ENCODE measurements at places on chromosomes 3 and 15.

GRCh38 chr3:14820156-14820555 is 1.4 kb downstream of the FGD5 start:
- DNase-seq = no peak

GRCh38 chr3:173685456-173685855 is 287.9 kb downstream of the NLGN1 start:
- no peak for DNase-seq

- DNase-seq = no peak
Observed at GRCh38 chr3:78893161-78893560, 874.6 kb downstream of the ROBO1 start.

DNA sequence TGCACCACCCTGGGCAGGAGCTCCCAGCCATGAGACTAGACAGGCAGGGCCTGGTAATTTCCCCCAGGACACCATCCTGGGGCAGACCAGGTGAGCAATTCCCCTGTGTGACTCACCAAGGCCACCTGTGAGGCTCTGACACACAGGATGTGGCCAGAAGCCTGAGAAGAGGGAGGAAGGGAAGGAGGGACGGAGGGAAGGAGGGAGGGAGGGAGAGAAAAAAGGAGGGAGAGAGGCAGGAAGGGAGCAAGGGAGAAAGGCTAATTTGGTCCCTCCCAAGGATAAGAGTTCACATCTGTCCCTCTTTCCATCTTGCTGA is 25.9 kb downstream of the WNT7A start:
- DNase-seq = no peak

- no peak for DNase-seq
Observed at GRCh38 chr15:52113235-52113634, 660 bp upstream of the BCL2L10 start.

DNA sequence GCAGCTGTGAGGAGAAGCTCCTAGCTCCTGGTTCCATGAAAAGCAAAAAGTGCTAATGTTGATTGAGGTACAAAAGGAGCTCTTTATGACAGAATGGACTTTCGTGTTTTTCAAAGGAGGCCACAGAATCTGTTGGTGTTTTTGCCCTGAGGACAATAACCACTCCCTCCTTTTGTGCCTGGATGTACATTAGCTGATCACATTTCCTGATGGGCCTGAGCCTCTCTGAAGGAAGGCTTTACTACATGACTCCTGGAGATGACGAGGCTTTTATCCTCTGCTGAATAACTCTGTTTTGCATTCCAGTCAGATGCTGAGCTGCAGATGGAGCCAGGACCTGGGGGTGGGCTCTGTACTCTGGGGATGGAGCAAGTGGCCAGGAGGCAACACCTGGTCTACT is 301.9 kb downstream of the CACNA2D3 start:
- no peak for DNase-seq

DNA sequence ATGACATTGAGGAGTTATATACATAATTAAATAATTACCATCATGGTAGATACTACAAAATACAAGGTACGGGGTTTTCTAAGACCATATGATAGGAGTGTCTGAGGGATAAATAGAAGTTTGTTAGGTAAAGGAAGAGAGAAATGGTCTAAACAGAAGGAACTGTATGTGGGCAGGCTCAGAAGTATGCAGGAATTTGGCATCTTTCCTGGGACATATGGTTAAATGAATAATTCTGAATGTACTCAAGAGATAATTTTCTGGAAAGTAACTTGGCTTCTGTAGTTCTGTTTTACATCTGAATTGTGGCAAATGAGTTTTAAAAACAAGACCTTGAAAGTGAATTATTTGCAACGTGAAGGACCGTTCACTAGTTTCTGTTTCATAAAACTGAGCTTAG is 17.5 kb downstream of the LMCD1 start:
- no peak for DNase-seq

DNA sequence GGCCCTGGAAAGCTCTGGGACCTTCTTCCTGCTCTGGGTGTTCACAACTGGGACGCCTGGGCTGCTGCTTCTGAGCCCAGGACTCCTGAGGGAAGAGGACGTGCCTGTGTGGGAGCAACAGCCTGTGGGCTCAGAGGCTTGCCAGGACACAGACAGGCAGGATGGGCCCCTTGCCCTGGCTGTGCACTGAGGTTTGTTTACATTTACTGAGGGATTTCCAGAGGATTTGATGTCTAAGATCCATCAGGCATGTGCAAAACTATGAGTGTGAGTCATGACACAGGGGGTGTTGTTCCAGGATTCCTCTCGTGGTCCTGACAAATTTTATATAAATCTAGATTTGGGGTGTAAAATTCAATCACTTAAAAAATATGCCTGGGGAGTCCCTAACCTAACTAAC is 10.6 kb downstream of the CCR9 start:
- DNase-seq = no peak

DNA sequence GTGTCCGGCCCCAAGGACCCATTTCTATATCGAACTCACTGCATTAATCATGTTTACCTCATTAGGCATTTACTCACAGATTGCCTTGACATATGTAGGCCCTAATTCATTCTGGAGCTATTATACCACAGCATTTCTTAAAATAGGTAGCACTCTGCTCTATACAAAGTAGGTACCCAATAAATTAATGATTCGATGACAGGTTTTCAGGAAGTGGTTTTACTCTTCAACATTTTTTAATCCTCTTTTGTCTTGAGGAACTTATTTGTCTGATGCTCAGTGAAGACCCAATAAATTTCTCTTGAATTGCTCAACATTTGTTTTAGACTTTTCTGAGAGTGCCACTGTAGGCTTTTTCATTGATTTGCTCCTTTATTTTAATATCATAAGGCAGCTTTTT is 12.1 kb downstream of the TGFBR2 start:
- DNase-seq = no peak

DNA sequence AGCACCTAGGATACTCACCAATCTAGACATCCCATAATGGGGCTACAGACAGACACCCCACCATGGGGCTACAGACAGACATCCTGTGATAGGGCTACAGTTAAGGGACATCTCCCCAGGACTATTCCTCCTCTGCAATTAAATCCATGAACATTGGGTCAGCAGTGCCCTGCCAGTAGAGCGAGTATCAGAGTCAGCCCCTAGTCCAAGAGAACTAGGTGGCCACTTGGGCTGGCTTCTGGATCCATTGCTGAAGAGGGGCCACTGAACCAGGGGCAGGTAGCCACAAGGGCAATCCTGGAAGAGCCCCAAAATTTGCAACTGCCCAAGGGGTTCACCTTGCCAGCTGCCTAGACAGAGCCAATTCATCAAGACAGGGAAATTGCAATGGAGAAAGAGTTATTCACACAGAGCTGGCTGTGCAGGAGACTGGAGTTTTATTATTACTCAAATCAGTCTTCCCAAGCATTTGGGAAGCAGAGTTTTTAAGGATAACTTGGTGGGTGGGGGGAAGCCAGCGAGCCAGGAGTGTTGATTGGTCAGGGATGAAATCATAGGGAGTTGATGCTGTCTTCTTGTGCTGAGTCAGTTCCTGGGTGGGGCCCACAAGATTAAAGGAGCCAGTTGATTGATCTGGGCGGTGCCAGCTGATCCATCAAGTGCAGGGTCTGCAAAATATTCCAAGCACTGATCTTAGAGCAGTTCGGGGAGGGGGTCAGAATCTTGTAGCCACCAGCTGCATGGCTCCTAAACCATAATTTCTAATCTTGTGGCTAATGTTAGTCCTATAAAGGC is 170.2 kb upstream of the SMAD3 start:
- no peak for DNase-seq

- no peak for DNase-seq
Observed at GRCh38 chr3:55639896-55640765, 153.0 kb upstream of the WNT5A start.

GRCh38 chr3:116445311-116445841 is at the start of gene LSAMP:
LSAMP (minus strand) TSS chr3:116445487.
- DNase-seq = no peak

DNA sequence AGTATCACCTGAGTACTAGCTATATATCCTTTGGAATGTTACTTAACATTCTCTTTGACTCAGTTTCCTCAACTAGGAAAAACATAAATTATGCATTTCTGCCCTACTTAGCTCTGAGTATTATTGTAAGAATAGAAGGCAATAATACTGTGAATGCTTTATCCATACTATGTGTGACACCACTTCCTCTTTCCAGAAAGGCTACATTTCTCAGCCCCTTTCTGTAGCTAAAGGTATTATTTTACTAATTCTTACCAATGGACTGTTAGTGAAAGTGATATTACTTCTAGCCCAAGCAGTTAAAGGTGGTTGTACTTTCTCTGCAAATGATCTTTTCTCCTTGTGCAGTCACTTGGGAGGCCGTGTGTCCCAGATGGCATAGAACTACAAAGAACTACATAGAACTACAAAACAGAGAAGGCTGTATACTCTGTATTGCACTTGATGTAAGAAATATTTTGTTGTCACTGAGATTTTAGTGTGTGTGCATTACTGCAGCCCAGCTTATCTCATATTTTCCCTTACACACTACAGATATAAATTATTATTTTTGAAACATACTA is 35.1 kb downstream of the MYH15 start:
- DNase-seq = no peak

DNA sequence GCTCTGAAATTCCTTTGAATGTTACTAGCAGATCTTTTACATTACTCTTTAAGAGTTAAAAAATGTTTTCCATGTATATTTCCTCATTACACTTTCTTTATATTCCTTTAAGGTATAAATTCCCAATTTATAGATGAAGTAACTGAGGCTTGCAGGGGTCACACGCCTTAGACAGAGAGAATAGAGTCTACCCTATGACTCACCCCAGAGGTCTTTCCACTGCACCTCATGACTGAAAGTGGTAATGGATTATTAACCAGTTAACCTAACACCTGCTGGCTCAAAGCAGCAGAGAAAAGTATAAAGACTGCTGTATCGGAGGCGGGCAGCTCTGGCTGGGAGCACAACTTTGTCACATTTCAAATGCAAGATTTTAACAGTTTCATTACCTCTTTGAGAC is 37.7 kb downstream of the LDHAL6B start:
- peak; percentile 52 for DNase-seq

GRCh38 chr3:122947738-122948137 is 79.8 kb downstream of the SEMA5B start:
- DNase-seq = no peak

- no peak for DNase-seq
Observed at GRCh38 chr3:49026536-49026935, 2.7 kb downstream of the IMPDH2 start.

GRCh38 chr3:70880421-70880820 is 568.0 kb upstream of the MDFIC2 start:
- DNase-seq = no peak

DNA sequence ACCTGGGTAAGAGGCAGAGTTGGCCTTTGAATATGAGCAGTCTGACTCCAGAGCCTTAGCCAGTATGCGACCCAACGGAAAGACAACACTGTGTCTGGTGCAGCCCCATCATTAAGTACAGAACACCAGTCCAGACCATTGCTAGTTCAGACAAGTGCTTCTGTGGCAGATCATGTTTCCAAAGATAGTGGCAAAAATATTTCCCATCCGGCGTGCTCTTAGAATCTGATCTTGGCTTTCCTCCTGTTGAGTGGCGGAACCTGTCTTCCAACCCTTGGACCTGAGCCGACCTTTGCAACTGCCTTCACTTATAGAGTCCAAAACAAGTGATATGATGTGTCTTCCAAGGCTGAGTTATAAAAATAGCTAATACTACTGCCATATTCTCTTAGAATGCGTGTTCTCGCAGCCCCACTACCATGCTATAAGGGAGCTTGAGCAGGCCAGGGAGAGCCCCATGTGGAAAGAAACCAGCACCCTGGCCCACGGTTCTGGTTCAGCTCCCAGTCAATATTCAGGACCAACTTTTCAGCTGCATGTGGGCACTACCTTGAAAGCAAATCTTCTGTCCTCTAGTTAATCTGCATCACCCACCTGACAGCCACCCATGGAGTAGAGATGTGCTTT is 322.4 kb upstream of the SLCO3A1 start:
- DNase-seq = no peak

- no peak for DNase-seq
Observed at GRCh38 chr3:98801043-98801747, 38.1 kb downstream of the ST3GAL6 start.

DNA sequence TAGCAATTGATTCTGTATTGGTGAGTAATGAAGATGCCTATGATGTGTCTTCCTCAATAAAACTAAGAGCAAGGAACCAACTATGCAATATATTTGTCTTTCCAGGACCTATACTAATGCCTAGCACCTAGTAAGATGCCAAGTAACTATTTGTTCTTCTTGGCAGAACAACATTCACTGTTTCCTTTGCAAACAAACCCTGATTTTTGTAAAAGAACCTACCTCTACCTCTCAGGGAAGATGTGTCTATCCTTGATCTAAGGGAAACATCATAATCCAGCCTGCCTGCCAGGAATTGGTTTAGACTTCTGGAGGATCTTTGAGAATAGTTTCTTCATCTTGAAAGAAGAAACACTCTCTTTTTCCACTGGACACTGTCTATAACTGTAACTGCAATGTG is 3.8 kb upstream of the ADPRH start:
- DNase-seq = no peak

DNA sequence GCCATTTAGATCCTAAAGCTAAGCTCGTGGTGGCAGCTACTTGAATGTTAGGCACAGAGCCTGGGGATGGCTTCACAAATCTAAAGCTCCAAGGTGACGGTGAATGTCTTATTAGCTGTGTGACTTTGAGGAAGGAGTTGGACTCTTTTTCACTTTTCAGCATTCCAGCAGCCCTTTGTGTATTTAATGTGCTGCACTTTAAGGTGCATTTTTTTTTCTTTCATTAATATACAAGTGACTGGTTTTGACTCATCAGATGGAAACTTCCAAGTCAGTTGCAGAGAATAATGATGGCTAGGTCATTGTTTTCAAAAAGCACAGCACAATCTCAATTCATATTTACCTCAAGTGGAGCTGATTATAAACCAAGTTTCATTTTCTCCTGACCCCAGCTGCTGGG is 55.8 kb downstream of the TMED3 start:
- no peak for DNase-seq
